ENCODE measurements at places on chromosomes 1 and 21.

GRCh38 chr1:41560931-41561330, 76.4 kb upstream of the EDN2 start:
- no peak for DNase-seq

GRCh38 chr1:230661976-230662375, 19.7 kb downstream of the COG2 start:
- no peak for DNase-seq

GRCh38 chr1:17559615-17560419, 20.3 kb downstream of the ARHGEF10L start:
- DNase-seq: no peak

DNA sequence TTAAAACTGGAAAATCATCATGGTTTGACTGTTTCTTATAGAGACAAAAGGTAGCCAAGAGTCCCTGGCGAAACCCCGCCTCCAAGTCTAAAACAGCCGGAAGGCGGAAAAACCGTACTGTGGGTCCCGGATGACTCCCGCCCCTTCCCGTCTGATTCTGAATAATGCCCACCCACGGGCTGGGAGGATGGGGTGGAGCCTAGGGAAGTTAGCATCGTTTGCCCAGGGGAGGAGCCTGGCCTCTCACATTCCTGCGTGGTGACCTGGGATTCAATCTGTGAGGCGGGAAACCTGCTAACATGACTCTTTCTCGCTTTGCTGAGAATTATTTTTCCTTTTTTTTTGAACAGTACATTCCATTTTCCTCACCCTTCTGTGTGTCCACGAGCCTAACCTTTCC, 124.9 kb downstream of the KCNK1 start:
- DNase-seq: no peak

- DNase-seq: no peak
Observed at GRCh38 chr1:58290685-58291372, 255.7 kb downstream of the OMA1 start.

- no peak for DNase-seq
Observed at GRCh38 chr1:169260478-169261151, 107.0 kb downstream of the NME7 start.

GRCh38 chr1:43002766-43003165, 44.1 kb upstream of the SLC2A1 start:
- DNase-seq: no peak

DNA sequence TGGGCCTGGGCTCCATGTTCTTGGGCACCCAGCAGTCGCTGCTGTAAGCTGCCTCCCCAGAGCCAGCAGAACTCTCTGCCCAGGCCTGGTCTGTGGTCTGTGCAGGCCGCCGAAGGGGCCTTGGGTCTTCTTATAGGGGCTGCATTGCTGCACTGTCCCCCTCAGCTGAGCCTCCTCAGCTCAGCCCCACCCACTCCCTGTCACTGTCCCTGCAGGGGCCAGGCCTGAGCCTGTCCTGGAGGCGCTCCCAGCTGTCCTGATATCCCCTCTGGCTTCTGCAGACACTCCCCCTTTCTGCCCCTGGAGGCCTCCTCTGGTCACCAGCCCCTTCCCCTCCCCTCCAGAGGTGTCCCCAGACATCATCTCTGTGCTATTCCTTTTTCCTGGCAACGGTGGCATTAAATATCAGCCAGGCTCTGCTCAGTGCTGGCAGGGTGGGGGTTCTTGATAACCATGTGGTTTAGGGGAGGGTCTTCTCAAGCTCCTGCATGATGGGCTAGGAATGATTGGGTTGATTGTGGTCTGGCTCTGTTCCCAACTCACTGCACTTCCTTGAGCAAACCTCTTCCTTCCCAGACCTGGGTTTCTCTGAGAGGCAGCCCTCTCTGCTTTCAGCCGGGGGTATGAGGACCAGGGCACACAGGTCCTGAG, 3.7 kb upstream of the FOXO6 start:
- no peak for DNase-seq

DNA sequence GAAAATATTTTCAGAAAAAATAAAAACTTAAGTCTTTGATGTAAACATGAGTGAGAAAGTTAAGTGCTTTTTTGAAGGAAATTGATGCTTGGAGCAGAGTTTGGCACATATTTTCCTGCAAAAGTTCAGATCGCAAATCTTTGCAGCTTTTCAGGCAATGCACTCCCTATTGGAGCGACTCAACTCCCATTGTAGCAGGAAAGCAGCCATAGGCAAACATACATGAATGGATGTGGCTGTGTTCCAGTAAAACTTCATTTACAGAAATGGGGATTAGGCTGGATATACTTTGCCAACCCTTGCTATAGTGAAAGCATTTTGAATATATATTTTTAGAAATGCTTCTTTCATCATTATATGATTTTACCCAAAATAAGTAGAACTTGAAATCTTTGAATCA, 8.1 kb downstream of the AGL start:
- DNase-seq: no peak

- DNase-seq: no peak
Observed at GRCh38 chr1:231953660-231954059, 327.1 kb downstream of the DISC1 start.

GRCh38 chr21:37965088-37965805, 49.0 kb upstream of the KCNJ6 start:
- DNase-seq: no peak

GRCh38 chr1:47696737-47697441, 259.0 kb downstream of the FOXD2 start:
- no peak for DNase-seq

GRCh38 chr1:232851532-232851931, 46.3 kb downstream of the MAP10 start:
- DNase-seq: no peak

DNA sequence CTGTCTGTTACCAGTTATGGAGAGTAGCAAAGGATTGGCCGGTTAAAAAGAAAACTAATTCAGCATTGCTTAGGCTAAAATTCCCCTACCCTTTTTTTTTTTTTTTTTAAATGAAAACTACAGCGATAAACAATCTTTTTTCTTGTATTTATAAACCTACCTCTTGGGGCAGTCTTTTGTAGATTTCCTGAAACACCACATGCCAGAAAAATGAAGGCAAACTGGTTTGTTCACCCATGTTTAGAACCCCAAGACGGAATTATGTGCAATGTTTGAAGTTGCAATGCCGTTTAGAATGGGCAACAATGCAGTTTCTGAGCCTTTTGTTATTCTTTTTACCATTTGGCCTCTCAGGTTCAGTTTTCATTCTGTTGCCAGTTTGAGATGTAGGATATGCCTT, 59.1 kb downstream of the PRDM2 start:
- DNase-seq: no peak

GRCh38 chr1:40712997-40713396, 21.5 kb downstream of the NFYC start:
- peak; percentile 24 for DNase-seq

- no peak for DNase-seq
Observed at GRCh38 chr1:36807262-36807661, 227.1 kb downstream of the GRIK3 start.

- peak; percentile 66 for DNase-seq
Observed at GRCh38 chr1:202315576-202316168, 26.1 kb downstream of the UBE2T start.

GRCh38 chr1:19569786-19570185, 74.3 kb upstream of the NBL1 start:
- DNase-seq: no peak

DNA sequence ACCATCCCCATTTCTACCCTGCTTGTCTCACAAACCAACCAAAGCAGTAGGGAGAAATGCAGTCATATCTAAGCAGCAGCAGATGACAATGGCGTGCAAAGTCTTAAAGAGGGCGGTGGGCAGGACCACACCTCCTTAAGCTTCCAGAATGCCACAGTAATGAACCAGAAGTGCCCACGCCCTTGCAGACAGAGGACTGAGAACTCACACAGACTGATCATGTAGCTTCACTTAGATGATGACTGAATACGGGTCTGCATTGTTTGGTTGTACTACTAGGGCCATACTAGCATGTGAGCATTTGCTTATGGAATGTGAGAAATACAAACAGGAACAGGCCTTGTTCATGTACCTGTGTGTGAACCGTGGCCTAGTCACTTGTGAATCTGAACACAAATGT, 246.0 kb downstream of the RPS6KC1 start:
- no peak for DNase-seq
